ENCODE measurements at places on chromosomes 4 and X.

GRCh38 chrX:114800719-114801118, 216.7 kb downstream of the IL13RA2 start:
- no peak for DNase-seq

DNA sequence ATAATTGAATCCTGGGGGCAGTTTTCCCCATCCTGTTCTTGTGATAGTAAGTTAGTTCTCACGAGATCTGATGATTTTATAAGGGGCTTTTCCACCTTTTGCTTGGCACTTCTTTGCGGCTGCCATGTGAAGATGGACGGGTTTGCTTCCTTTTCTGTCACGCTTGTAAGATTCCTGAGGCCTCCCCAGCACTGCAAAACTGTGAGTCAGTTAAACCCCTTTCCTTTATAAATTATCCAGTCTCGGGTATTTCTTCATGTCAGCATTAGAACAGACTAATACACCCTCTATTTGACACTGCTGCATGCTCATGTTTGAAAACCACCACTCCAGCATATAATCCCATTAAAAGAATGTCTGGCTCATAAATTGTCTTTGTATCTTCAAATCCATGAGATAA, 264.4 kb upstream of the ITM2A start:
- DNase-seq: no peak

DNA sequence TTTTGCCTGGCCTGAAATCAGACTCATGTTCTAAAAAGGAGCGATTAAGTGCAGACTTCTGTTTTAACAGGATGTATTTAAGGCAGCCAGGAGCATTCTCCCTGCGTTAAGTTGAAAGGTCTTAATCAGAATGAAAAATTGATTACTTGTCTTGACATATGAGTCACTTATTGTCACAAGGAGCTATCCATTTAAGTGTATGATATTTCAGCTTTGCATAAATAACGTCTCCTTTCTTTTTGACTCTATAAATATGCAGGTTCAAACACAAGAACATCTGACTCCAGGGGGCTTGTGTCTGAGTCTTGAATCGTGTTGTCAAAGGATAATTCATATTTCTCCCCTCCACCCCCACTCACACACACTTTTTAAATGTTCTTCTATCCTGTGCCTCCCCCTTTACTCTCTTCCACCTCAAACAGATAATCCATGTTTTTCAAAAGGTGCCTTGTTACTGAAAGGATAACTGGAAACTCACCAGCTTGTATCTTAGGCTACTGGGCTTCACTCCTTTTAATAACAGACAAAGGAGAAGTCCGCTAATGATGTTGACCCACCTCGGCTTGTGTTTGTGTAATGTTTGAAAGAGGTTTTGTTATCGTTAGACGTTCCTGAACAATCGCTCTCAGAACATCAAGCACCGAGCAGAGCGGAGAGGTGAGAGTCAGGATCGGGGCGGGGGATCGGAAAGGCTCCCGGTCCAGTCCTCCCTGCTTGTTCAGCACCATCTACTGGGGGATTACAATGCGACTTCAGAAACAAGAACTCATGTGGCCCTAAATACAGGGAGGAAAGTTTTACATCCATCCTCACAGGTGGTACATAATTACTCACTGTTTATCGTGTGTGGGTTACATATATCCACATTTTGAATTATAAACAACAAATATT, 107.5 kb upstream of the RPL34 start:
- peak; percentile 11 for DNase-seq

- no peak for DNase-seq
Measured at GRCh38 chrX:108019382-108019875, 25.4 kb upstream of the VSIG1 start.

DNA sequence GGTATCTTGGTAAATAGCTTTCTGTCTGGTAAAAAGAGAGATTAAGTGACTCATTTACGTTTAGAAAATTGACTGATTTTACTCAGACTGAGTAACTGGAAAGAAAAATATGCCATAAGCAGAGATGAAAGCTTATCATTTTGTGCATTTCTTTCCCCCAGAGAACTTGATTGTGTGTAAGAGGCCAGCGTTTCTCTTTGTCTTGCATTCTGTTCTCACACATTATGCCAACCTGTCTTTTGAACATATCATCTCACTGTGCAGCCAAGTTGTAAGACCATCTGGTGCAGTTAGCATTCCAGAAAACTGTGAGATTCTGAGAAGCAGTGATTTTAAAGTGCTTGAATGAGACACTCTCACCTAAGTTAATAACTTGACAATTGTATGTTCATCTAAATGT, 651.3 kb downstream of the TECRL start:
- no peak for DNase-seq

- DNase-seq: no peak
Measured at GRCh38 chr4:36226430-36227227, 17.7 kb downstream of the ARAP2 start.

DNA sequence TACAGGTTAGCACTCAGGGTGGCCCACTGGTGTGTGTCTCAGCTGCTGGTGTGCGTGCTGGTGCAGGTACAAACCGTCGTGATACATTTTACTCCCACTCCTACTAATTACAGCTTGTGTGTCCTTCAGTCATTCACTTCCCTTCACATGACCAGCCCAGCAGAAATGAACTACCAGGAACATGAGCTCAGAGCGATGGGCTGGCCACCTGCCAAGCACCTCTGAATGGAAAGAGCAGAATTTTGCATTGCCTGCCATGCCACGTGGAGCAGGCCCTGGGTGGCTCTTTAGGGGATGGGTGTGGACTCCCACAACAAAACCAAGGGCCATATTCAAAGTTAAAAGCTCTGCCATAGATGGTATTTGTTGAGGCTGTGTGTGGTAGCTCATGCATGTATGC, 58.9 kb upstream of the PGM2 start:
- DNase-seq: no peak

- no peak for DNase-seq
Measured at GRCh38 chr4:53777244-53777984, 186.1 kb upstream of the LNX1 start.

GRCh38 chr4:109699553-109700225, 3.6 kb downstream of the CASP6 start:
- DNase-seq: no peak

All from globus pallidus (tissue), 1 donor.